ENCODE measurements at places on chromosomes 5 and 9.

GRCh38 chr5:150285114-150285513, 4.5 kb downstream of the CAMK2A start:
- DNase-seq = no peak

DNA sequence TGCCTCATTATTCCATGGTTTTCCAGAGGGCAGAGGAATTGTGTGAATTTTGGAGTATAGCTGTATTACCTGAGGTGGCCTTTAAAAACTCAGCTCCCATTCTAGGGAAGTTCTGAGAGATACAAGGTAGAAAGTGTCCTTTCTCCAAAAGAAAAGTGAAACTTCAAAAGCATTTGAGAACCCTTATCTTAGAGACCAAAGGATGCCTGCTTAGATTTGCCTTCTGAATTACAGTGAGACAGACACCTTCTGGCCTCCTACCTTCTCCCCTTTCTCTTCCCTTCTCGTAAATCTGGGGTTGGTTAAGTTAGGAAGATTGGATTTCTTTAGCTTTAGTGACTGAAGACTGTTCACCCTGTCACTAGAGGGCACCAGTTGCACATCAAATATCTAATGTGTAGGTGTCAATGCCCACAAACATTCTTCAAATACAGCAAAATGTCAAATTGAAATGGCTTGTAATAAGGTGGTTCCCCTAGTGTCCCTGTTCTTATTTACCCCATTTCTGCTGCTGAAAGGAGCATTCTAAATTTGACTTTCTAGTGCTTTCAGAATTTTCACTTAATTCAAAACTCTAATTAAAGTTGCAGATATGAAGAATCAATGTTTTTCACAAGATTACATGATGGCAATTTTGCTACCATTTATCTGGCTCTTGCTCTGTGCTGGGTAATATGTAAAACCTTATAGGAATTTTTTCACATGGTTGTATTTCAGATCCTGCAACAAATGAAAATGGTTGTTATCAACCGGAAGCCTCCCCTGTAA, 46.7 kb downstream of the PRRC1 start:
- peak; percentile 28 for DNase-seq

- DNase-seq = no peak
Measured at GRCh38 chr9:121455527-121456239, 44.0 kb downstream of the GGTA1 start.

GRCh38 chr5:119470851-119471451, 18.7 kb downstream of the HSD17B4 start:
- peak; percentile 39 for DNase-seq

DNA sequence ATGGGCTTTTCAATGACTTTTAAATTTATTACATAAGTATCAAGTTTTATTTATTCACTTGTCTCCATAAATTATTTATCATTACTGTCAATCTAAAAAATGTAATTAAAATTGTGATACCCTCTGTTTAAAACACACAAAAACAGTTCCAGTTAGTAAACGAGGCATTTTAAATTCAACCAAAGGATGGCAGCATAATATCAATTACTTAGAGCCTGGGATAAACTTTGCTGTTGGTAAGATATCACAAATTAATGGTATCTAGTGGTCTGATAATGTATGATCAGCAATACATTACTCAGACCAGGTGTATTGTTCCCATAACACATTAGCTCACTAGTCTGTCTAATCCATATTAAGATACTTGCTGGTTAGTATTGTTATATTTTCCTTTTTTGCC, 9.6 kb upstream of the IFNE start:
- DNase-seq = no peak

DNA sequence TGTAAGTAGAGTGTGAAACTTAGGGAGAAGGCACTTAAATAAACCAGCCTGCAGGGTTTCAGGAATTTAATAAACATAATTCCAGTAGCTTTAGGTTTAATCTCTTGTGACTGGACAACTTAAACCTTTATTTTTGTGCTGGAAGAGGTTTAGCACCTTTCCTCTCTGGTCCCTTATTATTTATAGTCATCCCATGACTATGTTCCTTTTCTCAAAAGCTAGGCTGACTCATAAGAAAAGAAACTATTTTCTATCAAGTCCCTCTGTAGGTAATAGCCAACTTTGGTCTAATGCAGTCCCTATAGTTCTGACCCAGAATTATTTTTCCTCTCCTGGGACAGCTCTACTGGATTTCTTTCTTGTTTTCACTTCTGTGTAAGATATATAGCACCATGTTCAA, 588.9 kb downstream of the NR2F1-AS1 start:
- peak; percentile 6 for DNase-seq

GRCh38 chr9:137429974-137430722, 7.0 kb downstream of the NOXA1 start:
- no peak for DNase-seq

- no peak for DNase-seq
Measured at GRCh38 chr5:176994460-176995121, 12.0 kb downstream of the UIMC1 start.

DNA sequence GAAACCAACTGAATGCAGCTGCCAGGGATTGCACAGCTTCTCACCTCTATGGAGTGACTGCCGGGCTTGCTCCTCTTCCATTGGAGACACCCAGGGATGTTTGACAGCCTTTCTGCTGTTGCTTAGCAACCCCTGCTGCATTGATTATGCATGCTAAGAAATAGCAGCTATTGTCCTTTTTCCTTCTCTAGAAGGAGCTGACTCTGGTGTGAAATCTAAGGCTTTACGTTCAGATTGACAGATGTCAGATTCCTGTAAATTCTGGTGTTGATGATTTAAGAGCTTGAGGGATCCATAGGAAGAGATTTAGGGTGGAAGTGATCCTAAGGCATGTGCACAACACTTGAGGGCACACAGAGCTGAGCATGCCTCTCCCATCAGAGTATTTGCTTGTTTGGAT, 267.7 kb downstream of the NTRK2 start:
- DNase-seq = no peak

DNA sequence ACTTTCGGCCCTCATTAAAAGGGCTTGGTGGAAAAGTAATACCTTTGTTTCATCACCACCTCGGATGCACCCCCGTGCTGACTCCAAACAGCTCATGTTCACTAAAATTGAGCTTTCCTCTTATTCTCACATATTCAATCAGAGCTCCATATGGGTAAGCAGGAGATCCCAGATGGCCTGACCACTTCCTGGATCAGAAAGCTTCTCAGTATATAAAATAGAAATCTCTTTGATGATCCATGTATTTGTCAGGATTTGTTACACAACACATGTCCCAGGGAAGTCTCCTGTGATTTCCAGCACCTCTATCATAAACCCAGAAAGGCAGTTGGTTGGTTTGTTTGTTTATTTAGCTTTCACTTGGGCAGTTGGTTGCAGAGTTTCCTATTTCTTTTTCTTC, 402.0 kb downstream of the MLLT3 start:
- DNase-seq = peak; percentile 13

DNA sequence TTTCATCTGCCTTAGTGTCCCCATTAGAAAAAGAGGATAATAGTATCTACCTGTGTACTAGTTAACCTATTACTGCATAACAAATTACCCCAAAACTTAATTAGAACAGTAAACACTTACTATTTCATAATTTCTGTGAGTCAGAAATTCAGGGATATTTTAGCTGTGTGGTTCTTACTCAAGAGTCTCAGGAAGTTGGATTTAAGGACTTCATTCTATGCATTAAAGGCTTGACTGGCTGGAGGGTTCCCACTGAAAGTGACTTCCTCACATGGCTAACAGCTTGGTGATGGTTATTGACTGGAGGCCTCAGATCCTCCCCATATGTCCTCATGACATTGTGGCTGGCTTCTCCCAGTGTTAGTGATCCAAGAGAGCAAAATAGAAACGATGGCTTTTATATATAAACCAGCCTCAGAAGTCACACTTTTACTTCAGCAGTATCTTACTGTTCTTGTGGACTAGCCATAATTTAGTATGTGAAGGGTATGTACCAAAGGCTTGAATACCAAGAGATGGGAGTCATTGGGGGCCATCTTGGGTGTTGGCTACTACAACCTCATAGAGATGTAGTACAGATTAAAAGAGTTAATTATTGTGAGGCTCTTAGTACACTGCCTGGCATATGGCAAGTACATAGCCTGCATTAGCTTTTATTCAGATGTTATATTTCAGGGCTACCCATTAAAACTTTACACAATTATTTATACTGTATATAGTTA, 9.9 kb downstream of the RAD23B start:
- DNase-seq = no peak

GRCh38 chr5:112119508-112119907, 299.6 kb downstream of the EPB41L4A start:
- no peak for DNase-seq

DNA sequence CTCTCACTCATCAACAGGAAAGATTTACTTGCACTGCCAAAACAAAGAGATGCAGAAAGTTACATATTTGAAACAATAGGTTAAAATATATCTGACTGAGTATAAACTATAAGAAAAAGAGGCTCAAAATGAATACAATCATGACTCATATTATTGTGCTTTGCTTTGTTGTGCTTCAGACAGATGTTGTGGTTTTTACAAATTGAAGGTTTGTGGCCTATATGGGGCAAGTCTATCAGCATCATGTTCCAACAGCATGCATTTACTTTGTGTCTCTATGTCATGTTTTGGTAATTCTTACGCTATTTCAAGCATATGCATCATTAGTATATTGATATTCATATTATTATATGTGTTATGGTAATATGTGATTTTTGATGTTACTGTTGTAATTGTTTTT, 330.0 kb downstream of the PRR16 start:
- no peak for DNase-seq

DNA sequence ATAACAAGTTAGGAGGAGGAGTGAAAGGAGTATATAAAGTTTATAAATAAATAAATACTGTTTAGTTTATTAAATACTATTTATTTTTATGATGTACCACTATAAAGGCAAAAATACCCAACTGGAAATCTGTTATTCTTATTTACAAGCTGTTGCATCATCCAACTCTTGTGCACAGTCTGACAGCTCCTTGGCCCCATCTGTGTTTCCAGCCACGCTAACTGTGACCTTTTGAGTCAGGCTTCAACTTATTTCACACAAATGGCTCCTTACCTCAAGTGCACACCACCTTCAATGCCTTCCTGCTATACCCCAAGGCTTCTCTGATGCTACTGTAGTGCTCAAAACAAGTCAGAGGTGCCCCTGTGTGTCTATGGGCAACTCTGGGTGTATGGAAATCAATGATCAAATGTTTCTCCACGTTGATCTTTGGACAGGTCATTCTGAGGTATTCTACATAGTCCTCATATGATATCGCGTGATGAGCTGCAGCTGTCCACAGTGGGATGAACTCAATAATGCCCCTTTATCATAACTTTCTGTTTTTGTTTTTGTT, 303.2 kb upstream of the GRAMD2B start:
- DNase-seq = no peak

- no peak for DNase-seq
Measured at GRCh38 chr5:135189024-135189423, 155.0 kb upstream of the PITX1 start.

GRCh38 chr9:95297760-95298159, 19.7 kb downstream of the FANCC start:
- DNase-seq = no peak

DNA sequence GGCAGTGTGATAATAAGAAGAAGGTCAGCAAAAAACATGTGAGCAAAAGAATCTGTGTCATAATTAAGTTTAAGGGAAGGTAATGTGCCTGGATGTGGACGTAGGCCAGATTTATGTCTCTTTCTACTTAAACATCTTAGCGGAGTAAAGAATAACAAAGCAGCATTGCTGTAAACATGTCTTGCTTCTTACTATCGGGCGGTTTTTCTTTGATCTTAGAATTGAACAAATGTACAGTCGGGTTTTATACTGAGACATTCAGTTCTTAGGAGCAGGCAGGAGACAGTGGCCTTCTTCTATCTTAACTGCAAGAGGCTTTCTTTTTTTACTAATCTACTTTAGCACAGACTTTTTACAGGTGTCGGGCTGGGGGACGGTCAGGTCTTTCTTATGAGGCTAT, 40.4 kb upstream of the FLT4 start:
- DNase-seq = no peak

DNA sequence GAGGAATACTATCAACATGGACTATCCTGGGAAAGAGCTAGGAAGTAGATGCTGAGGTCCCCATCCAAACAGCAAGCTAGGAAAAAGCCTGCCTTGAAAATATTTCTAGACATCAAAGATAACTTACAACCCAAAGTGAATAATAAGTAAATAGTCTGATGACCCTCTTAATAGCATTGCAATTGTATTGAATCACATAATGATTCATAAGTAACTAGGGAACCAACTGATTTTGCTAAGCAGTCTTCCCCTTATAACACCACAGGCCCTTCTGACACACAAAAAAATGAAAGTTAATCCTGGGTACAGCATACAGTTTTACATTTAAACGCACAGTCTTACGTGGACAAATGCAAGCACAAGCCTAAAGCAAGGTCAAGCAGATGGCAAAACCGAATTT, 199.3 kb downstream of the RFK start:
- no peak for DNase-seq

DNA sequence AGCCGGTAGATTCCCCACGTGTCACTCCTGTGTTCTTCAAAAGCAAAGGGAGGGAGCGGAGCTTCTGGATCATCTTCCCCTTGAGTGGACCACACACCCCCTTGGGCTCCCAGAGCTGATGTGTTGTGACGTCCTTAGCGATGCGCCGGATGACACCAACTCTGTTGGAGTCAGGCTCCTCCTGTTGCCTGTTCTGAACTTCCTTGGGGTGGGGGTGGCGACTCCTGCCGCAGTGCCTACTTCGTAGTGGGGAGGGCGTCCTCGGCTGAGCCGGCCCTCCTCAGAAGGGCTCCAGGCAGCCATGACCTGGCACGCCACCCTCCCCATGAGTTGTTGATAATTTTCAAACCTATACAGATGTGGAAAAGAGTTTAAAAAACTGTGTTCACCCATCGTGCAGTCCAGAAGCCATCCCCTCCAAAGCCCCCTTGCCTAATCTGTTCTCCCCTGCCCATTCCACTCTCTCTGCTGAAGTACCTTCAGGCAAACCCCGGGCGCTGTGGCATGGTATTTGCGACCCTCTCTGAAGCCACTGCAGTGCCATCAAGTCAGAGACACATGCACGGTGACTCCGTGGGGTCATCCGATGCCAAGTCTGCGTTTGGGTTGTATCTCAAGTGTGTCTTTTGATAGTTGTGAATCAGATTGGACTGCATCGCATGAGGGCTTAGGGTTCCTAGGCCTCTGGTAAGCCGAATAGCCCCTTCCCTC, 16.7 kb downstream of the EXOC3 start:
- no peak for DNase-seq

GRCh38 chr9:124218987-124219461, 38.7 kb upstream of the NEK6 start:
- DNase-seq = no peak

All from smooth muscle cell of the brain vasculature (primary cell).